ENCODE measurements at places on chromosomes 1 and 21.
A peak's percentile ranks its signal among the peaks of the same experiment; 100 is the strongest.

GRCh38 chr1:114550336-114550735 lies 31.1 kb downstream of the BCAS2 start:
- no peak for DNase-seq

- DNase-seq = no peak
Measured at GRCh38 chr1:61271412-61271789, 189.0 kb downstream of the NFIA start.

- no peak for DNase-seq
Measured at GRCh38 chr1:158806916-158807536, 24.1 kb upstream of the MNDA start.

DNA sequence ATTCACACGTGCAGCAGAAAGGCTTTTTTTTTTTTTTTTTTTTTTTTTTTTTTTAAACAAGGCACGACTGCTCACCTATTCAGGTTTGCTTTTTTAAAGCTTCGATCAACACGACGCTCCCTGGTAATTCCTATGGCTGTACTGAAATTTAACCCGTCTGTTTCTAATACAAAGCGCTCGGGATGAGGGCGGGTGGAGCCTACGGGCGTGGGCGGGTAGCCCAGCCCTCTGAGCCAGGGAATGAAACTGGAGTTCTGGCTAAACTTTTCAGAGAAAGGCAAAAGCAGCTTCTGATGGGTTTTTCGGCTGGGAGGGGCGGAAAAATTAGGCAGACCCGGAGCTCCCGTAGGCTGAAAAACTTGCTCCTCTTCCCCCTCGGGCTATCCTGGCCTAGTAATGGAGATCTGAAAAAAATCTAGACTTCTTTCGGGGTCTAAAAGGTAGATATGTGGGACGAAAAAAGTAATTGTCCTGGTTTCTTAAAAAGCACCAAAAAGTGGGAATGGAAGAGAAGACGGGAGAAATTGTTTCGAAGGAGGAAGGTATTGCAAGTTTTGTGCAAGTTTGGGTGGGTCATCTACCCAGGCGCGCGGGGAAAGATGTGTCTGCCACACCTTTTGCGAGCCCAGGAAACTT lies 7.4 kb downstream of the NR5A2 start:
- DNase-seq = no peak

DNA sequence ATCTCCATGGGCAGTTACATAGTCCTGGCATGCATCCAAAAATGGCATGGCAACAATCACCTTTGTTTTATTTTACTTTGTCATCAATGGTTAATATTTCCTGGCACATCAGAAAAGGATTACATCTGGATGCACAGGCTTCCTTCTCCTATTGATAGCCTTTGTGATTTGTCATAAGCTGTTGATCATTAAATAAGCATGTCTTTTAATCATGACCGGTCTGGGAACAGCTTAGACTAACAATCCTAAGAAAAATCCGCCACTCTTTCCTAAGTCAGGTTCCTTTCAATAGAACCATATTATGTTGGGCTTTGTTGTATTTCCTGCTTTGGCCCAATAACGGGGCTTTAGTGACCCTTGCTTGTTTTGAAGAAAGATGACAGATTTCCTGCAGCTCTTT lies 330.6 kb downstream of the DUSP10 start:
- DNase-seq = no peak

DNA sequence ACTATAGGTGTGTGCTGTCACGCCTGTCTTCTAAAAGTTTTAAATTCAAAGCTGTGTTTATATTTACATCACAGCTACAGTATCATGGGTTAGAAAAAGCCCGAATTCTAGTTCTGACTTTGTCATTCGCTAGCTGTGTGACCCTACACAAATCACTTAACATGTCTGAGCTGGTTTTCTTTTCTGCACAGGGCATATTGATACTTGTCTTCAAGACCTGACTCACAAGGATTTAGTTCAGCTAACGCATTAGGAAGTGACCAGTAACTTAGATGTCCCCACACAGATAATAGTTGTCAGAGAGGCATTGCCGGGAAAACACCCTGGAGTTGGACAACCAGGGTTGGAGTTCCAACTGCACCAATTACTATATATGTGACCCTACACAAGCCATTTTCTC lies 25.9 kb downstream of the GIPC2 start:
- no peak for DNase-seq

DNA sequence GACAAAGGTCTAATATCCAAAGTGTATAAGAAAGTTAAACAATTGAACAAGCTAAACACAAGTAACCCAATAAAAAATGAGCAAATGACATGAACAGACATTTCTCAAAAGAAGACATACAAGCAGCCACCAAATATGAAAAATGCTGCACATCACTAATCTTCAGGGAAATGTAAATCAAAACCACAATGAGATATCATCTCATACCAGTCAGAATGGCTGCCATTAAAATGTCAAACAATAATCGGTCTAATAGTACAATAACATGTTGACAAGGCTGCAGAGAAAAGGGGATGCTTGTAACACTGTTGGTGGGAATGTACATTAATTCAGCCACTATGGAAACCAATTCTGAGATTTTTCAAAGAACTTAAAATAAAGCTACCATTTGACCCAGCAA lies 264.1 kb downstream of the AKT3 start:
- no peak for DNase-seq

DNA sequence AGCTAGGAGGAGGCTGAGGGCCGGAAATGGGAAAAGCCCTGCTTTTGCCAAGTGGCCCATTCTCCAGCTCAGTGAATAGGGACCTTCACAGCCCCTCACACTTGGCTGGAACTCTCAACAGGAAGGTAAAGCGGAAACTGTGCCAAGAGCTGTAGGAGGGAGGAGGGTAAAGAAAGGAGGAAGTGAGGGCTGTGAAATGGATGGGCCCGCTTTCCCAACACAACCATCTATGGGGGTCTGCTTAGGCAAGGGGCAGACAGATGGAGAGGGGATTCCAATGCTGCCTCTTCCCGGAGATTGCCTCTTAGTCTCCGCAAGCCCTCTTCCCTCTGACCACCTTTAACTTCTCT lies 5.2 kb downstream of the INKA2 start:
- DNase-seq = no peak

DNA sequence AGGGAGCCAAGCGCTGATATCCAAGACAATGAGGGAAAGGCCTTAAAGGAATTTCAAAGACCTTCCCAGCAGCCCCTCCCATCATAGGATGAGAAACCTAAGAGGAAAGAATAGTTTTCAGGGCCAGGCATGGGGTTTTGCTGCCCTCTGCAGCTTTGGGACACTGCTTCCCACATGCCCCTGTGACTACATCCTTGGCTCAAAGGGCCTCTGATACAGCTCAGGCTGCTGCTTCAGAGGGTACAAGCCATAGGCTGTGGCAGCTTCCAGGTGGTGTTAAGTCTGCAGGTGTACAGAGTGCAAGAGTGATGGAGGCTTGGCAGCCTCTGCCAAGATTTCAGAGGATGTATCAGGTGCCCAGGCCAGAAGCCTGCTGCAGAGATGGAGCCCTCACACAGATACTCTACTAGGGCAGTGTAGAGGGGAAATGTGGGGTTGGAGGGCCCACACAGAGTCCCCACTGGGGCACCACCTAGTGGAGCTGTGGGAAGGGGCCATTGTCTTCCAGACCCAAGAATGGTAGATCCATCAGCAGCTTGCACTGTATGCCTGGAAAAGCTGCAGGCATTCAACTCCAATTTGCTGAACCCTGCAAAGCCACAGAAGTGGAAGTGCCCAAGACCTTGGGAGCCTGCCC lies 125.8 kb downstream of the SLC45A1 start:
- DNase-seq = no peak

DNA sequence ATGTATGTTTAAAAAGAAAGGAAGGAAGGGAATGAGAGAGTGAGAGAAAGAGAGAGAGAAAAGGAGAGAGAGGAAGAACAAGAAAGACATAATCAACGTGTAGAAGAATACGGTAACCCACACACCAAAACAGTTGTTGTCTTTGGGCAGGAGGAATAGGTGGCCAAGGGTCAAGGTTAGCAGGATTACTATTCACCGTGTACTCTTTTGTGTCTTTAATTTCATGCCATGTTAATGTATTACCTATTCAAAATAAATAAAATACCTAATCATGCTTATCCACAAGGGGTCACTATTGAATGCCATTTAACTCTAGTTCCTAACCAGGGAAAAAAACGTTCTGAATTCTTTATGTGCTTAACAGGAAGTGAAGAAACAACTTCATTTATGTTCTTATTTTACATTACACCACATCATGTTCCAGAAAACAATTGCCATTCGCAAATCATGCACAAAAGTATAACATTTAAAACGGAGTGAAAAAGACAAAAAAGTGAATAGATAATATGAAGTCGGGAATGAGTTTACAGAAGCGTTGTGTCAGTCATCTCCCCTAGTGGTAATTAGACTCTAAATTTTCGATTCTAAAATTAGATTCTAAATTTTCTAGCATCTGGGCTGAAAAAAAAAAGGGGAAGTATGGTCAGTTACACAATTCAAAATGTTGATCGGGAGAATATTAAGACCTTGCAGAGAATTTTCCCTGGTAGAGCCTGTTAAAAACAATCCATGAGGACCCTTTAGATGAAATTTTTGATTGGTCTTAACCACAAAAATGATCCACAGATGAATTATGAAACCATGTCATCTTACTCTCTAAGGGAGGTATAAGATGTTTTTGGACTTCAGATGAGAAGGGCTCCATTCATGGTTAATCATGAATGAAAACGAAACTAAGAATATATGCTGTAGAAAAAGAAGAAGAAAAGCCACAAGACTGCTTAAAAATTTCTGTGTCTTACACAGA lies 700 bp upstream of the KMO start:
- DNase-seq = peak; percentile 36

GRCh38 chr1:229396585-229397206 lies 37.2 kb downstream of the ACTA1 start:
- no peak for DNase-seq

- DNase-seq = no peak
Measured at GRCh38 chr1:1063261-1063944, 10.7 kb downstream of the RNF223 start.

- peak; percentile 31 for DNase-seq
Measured at GRCh38 chr1:39576016-39576657, 453 bp downstream of the PABPC4 start.

DNA sequence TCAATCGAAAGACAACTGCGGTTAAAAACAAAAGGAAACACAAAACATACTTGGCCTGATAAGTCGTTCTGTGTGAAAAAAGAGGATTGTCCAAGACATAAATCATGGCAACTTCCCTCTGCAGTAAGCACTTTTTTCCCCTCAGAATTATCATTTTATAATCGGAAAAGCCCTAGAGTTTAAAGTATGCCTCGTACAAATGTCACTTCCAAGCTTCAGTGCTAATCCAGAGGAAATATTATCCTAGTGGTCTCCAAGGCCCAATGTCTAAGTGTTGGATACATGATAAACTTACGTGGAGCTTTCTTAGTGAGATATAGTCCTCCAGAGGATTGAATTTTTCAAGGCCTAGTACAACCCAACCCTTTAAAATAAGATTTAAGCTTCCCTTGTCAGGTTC lies 11.2 kb upstream of the NTMT2 start:
- DNase-seq = no peak

GRCh38 chr1:67939942-67940341 lies 106.7 kb upstream of the GNG12 start:
- DNase-seq = no peak

DNA sequence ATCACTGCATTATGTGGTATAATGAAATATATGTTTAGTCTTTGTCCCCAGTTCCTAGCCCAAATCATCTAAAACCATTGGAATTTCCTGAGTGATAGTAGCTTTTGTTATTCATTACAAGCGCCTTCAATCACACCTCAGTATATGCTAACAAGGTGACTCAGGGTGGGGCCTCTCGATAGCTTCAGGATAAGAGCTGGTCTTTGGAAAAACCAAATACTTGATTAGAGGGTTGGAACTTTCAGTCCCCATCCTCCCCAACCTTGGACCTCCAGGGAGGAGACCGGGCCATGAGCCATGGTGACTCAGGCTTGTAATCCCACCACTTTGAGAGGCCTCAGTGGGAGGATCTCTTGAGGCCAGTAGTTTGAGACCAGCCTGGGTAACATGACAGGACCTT lies 5.1 kb upstream of the BRDT start:
- DNase-seq = no peak

GRCh38 chr21:41482301-41482700 lies 25.7 kb downstream of the TMPRSS2 start:
- no peak for DNase-seq
